ENCODE measurements at places on chromosomes 1 and 21.

DNA sequence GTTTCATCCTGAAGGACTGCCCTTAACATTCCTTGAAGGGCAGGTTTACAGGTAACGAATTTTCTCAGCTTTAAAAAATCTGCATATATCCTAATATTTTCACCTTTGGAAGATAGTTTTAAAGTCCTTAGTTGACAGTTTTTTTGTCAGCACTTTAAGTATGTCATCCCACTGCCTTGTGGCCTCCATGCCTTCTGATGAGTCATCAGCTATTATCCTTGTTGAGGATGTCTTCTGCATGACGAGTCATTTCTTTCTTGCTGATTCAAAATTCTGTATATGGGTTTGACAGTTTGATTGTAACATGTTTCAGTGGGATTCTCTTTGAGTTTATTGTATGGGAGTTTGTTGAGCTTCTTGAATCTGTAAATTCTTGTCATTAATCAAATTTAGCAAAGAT lies 500.6 kb downstream of the DISC1 start:
- no peak for DNase-seq

DNA sequence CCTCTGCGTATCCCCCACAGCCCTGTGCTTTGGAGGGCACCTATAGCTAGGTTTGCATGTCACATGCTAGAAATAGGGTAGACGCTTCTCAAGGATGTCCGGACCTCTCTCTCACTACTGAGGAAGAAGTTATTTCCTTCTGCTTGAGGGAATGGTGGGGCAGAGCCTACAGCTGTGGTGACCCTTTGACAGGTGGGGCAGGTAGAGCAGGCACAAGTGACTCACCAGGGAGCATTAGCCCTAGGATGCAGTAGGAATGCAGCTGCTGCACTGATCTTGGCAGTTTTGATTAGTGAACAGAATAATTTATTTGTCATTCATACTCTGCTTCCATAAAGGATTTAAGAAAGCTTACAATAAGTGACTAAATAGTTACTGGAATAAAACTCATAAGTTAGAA lies 129.6 kb upstream of the HOOK1 start:
- DNase-seq = no peak

GRCh38 chr1:219897914-219898313 lies 30.4 kb downstream of the SLC30A10 start:
- DNase-seq = no peak

DNA sequence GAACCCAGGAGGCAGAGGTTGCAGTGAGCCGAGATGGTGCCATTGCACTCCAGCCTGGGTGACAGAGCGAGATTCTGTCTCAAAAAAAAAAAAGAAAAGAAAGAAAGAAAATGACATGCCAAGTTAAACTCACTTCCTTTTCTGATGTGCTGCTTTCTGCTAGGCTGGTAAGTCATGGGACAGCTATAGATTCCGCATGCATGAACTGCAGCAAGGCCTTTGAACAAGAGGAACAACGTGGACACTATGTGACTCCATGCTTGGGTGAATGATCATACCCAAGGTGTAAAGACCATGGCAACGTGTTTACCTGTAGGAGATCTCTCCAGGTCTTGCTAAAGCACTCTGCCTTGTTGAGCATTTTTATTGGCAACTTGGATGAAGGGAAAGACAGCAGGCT lies 10.3 kb upstream of the TTF2 start:
- DNase-seq = no peak

GRCh38 chr1:6673816-6674398 lies 27.7 kb downstream of the DNAJC11 start:
- no peak for DNase-seq

Data from left forelimb (tissue), 1 donor.